Erythroblast (primary cell): ENCODE measurements at places on chromosomes 3 and 15.

DNA sequence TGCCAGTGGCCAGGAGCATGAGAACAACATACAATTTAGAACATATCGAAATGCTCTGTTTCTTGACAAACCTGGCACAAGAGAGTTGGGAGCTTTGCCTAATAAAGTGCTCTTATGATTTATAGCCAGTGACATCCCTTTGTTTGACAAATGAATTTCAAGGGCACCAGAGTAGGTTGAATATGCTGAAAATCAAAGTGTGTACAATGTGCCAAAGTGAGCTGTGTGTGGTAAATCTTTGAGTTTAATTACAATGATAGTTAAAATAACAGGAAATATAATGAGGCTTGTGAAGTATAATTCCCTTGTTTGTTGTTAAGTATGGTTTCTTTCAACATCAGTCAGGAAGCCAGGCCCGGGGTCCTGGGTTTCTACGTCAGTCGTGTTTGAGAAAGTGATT is 211.9 kb downstream of the EBLN2 start:
- no peak for DNase-seq

GRCh38 chr15:67091071-67091979 is 25.9 kb downstream of the SMAD3 start:
- DNase-seq, result peak; percentile 93

- DNase-seq, result no peak
Observed at GRCh38 chr3:188827103-188827502, 344.7 kb upstream of the TPRG1 start.

DNA sequence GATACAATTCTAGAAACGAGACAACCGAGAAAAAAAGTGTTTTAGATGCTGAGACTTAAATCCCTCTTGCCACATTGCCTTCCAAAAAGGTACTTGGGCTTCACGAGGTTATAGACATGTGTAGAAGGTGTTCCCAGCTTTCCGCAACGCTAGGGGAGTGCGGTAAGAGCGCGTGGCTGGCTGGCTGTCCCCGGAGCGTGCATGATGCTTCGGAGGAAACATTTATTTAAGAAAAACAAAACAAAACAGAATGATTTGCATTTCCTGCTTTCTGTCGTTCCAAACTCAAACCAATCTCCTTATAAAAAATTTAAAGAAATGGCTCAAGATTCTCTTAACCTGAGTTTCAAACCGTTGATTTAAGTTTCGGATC is 841 bp downstream of the SLC6A20 start:
- DNase-seq, result no peak

DNA sequence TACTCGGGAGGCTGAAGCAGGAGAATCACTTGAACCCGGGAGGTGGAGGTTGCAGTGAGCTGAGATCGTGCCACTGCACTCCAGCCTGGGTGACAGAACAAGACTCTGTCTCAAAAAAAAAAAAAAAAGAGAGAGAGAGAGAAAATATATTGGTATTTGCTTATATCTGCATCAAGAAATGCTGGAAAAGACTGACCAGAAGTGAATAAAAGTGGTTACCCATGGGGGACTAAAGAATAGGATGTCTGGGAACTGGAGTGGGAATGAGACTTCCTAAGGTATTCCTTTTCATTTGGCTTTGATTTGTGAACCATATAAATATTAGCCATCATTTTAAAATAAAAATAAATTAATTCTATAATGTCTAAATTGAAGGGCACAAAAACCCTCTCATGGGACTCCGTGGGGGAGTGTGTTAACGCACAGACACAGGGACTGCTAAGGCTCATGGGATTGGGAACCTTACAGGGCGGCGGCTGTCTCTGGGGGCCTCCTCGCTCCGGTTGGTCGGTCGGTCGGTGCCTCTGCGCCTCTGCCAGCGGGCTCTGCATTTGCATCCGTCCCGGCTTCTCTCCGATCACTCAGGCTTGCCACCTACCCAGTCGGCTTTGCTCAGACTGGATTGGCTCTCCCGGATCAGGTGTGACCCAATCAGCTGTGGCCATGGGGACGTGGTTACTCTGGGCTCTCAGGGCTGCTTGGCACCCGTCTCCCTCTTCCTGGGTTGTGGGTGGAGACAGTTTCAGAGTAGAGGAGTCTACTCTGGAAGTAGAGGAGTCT is 12.7 kb upstream of the TSPAN3 start:
- peak; percentile 60 for DNase-seq

DNA sequence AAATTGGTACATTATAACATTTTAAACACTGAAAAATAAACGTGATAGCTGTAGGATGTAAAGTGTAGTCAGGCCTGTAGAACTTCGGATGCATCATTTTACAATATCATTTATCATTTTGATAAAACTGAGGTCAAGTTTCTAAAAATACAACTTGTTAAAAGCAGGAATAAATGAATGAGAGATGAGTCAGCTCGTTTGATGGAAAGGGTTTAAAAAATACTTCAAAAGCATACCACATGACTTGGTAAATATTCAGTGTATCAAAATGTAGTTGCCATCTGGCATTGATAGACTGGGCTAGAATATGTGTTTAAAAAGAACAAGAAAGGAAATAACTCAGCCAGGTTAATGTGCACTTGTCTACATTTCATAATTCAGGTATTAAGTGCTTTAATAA is 357.0 kb downstream of the TIGIT start:
- no peak for DNase-seq

- DNase-seq, result no peak
Observed at GRCh38 chr3:139120086-139121056, 75.7 kb upstream of the PRR23C start.

GRCh38 chr3:36542186-36542585 is 161.9 kb downstream of the STAC start:
- DNase-seq, result no peak

DNA sequence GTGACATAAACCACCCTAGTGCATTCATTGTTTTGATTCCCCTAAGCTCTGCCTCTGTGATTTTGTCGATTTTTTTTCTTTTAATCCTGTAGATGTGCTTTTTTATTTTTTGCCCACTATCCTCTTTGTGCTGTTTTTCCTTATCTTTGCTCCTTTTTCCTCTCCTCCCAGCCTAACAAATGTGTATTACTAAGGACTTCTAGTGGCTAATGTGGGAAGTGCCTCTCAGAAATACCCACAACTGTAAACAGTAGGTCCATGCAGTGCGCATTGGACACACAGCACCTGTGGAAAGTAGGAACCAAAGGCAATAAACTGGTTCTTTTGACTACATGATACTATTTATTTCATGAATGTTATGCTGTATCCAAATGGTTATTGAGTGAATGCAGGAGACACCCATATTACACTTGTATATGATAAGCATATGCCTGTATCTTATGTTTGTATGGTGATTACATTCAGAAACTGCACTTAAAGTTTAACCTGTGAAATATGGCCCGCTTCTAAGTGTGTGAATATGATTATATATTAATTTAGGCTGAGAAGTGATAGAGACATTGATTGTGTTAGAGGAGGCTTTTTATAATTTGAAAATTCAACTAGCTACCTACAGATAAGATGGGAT is 147.8 kb downstream of the PLCL2 start:
- peak; percentile 61 for DNase-seq

DNA sequence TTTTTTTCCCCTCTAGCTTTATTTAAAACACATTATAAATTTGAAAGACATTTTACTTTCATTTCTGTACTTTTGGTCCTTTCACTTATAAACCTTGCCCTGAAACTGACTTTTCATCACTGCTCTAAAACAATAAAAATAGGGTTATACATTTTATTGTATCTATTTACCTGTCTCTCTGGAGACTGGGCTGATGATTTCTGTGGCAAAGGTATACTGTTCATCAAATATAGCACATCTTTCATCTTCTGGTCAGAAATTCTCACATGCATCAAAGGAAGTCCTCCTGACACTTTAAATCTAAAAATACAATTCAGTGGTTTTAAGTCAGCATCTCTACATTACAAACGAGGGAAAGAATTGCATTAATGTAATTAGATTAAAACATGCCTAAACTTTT is 86.1 kb downstream of the VPS13C start:
- DNase-seq, result no peak
